ENCODE measurements at places on chromosomes 13 and 19.

DNA sequence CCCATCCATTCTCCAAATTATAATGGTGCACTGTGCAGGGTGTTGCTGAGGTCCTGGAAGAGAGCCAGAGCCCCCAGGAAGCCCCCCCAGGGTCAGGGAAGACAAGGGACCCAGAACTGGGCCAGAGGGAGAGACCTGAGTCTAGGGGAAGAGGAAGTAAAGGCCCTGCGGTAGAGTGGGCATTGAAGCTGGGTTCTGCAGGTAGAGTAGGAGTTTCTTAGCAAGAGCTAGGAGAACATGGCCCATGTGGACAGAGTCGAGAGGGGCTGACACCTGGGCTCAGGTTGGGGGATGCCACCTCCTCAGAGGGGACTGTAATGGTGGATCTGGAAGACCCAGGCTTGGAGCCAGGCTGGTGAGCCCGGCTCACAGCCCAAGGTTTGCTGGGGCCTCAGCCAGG, 17.0 kb upstream of the ONECUT3 start:
- no peak for DNase-seq

GRCh38 chr19:53463263-53463662, 4.3 kb upstream of the ZNF813 start:
- DNase-seq, result peak; percentile 25

- no peak for DNase-seq
These were observed 36.3 kb downstream of the DGKH start for GRCh38 chr13:42084722-42085121.

DNA sequence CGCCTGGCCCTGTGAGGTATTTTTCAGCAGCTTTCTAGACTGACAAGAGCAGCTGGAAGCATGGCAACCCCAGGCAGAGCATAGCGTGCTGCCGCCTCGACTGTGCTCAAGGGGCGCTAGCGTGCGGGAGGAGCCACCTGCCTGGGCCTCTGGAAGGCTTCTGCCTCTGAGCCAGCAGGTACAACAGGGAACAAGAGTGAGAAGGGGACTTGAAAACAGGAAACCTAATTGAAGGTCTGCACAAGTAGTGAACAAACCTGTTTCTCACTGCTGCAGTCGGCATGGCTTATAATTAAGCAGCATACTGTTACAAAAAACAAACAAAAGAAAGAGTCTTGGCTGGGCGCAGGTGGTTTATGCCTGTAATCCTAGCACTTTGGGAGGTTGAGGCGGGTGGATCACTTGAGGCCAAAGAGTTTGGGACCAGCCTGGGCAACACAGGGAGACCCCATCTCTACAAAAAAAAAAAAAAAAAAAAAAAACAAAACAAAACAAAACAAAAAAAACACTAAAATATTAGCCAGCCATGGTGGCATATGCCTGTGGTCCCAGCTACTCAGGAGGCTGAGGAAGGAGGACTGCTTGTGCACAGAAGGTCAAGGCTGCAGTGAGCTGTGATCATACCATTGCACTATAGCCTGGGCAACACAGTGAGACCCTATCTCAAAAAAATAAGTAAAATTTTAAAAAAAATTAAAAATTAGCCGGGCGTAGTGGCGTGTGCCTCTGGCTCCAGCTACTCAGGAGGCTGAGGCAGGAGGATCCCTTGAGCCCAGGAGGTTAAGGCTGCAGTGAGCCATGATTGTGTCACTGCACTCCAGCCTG, 12.6 kb upstream of the GARRE1 start:
- DNase-seq, result peak; percentile 35

GRCh38 chr19:39351537-39352064, 9.4 kb downstream of the SAMD4B start:
- peak; percentile 20 for DNase-seq

GRCh38 chr19:40420766-40421765, 4.7 kb downstream of the SERTAD1 start:
- peak; percentile 94 for DNase-seq

DNA sequence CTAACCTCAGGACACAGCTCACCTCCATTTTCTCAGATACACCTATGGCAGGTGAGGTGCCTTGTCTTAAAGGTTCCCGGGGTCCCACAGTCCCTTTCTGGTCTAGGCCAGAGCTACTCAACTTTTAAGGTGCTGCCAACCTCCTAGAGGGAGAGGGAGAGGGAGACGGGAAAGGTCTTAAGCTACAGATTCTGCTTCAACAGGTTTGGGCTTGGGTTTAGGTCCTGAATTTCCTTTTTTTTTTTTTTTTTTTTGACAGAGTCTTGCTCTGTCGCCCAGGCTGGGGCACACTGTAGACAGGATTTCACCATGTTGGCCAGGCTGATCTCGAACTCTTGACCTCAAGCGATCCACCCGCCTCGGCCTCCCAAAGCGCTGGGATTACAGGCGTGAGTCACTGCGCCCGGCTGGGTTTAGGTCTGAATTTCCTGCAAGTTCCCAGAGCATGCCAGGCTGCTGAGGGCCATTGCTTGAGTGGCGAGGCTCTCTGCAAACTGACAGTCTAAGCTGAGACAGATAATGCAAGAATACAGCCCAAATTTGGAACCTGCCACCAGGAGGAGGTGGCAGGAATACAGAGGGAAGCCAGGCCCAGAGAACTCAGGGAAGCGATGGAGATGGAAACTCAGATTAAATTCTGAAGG, 7.8 kb upstream of the SYCN start:
- DNase-seq, result peak; percentile 19

DNA sequence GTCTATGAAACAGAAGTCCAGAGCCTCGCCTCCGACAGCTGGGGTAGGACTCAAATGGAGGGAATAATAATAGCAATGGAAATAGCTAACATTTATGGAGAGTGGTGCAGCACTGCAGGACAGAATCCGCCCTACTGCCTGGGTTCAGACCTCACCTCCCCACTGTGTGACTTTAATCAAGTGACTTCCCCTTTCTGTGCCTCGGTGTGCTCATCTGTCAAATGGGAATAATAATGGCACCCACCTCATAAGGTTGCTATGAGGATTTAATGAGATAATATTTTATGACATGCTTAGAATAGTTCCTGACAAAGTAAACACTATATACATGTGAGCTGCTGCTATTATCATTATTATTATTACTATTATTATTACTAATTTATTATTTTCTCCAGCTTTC, 3.2 kb downstream of the LRFN1 start:
- no peak for DNase-seq

GRCh38 chr13:32443111-32443510, 15.2 kb upstream of the N4BP2L1 start:
- peak; percentile 46 for DNase-seq

DNA sequence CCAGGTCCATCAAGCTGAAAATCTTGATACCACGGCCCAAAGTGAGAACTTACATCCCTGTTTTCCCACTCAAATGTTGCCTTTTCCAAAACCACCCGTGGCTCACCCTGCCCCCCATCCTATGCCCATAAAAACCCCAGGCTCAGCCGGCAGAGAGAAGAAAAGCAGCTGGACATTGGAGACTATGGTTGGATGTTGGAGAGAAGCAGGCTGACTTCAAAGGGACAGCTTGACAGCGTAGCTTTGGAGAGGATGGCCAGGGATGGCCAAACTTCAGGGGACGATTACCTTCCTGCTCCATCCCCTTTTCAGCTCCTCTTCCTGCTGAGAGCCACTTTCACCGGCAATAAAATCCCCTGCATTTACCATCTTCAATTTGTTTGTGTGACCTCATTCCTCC, 3.5 kb upstream of the ZNF792 start:
- DNase-seq, result no peak

DNA sequence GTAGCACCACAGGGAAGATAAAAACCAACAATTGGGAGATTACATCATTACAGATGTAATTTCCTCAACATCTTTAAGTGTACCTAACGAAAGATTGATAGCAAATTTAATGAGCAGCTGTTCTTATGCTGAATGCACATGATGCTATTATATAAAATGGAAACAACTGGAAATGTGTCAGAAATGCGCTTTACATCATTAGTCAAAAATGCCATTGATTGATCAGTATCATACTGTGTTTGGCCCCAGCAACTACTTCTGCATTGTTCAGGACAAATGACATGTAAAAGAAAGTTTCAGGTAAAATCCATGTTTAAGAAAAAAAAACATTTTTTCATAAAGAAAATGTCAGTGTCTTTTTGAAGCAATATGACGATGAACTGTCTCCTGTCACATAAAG, 625.5 kb upstream of the MIR17HG start:
- no peak for DNase-seq

DNA sequence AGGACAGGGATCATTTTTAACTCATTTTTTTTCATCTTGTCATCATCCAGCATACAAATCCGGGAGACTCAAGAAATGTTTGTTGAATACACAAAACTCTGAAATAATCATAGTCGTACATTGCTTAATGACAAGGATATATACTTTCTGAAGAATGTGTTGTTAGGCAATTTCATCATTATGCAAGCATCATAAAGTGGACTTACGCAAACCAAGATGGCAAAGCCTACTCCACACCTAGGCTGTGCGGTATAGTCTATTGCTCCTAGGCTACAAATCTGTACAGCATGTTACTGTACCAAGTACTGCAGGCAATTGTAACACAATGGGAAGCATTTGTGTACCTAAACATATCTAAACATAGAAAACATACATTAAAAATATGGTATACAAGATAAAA, 264.1 kb downstream of the TSHZ3 start:
- no peak for DNase-seq

- DNase-seq, result no peak
These were observed 2213.9 kb upstream of the PCDH20 start for GRCh38 chr13:63629591-63629990.

All from ELR (cell line).